ENCODE measurements at places on chromosomes 5 and 9. TPM values are rescaled to one million over a fixed set of nuclear protein-coding genes. Genes with fewer than 3 reads are reported as not detected.

Gene FOXI1
- not detected for total RNA-seq

Gene HAVCR1
- not detected for total RNA-seq

Gene UTP15
- 30.7 TPM for total RNA-seq

Gene ARL14EPL
- total RNA-seq = not detected

Gene C1QTNF3
- total RNA-seq = 0.86 TPM

Gene AK8
- total RNA-seq = 0.32 TPM

Gene INSL6
- total RNA-seq = 0.64 TPM
